ENCODE measurements at places on chromosomes 3 and 15.

GRCh38 chr3:55620351-55621025 is 133.4 kb upstream of the WNT5A start:
- DNase-seq = no peak

- no peak for DNase-seq
Measured at GRCh38 chr15:79086814-79087213, 3.8 kb downstream of the RASGRF1 start.

GRCh38 chr15:40902605-40903561 is 8.6 kb downstream of the VPS18 start:
- no peak for DNase-seq

DNA sequence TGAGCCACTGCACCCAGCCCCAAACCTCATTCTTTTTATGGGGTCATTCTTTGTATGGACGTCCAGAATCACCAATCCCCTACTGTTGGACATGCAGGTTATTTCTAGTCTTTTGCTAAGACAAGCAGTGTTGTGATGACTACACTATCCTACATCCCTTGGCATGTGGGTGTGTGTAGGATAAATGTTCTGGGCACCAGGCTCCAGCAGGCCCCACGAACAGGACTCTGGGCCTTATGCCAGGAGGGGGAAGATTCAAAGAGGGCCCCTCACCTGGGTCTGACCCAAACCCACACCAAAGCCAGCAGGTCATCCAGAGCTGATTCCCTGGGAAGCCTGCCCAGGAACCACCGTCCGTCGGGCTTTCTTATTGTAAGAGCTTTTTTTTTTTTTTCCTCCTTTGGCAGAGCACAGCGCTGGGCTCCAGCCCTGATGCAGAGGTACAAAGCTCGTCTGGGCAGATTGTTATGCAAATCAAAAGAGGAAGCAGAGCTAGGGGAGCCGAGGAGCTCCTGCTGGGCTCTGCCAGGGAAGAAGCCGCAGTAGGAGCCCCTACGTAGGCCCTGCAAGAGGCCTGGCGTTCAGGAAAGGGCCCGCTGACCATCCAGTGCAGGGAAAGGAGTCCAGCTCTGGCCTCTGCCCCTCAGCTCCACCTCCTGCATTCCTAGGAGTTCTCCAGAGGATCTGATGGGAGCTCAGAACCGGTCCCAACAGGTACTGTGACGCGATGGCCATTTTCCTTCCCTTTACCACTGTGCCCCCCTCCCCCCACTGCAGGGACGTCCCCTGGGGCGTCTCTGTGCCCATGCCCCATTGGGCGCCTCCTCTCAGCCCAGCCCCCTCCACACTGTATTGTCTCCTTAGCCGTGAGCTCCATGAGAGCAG is 29.0 kb upstream of the FURIN start:
- DNase-seq = no peak
